ENCODE measurements at places on chromosomes 4 and X. TPM values are rescaled to one million over a fixed set of nuclear protein-coding genes. Genes with fewer than 3 reads are reported as not detected.

Gene PWWP3B
- total RNA-seq: 3.2 TPM

Gene AWAT2
- not detected for total RNA-seq

DNA sequence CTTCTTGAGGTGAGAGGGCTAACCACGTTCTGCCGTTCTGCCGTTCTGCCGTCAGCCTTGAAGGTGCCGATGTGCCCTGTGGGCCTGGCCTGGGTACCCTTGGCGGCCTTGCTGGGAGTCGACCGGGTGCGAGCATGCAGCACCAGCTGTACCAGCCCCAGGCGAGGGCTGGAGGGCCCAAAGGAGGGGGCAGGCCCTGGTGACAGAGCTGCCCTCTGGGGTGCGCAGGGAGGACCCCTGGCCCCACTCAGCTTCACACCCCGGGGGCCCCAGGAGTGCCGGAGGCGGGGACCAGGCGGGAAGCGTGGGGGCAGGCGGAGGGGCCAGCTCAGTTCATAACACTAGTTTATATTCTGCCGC is 22.1 kb downstream of the UVSSA start:
- peak; percentile 9 for DNase-seq

DNA sequence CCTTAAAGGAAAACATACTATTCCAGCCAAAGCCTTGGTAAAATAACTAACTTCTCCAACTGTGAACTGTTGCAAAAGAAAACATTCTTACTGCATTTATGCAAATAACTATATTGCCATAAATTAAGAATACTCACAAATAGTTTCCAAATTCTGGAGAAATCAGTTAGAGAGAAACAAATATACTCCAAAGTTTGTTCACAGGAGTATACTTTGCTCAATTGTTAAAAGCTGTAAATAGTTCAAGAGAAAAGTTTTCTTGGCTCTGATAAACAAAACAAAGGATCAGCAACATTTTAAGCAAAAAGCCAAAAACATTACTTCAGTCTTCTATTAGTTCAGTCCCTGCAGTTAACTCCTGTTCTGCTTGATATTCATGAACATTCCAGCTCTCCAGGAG is 83.0 kb downstream of the EIF4E start:
- DNase-seq: no peak

Gene PIGA
- total RNA-seq: 6.3 TPM

Gene NPY2R
- 0.08 TPM for total RNA-seq

DNA sequence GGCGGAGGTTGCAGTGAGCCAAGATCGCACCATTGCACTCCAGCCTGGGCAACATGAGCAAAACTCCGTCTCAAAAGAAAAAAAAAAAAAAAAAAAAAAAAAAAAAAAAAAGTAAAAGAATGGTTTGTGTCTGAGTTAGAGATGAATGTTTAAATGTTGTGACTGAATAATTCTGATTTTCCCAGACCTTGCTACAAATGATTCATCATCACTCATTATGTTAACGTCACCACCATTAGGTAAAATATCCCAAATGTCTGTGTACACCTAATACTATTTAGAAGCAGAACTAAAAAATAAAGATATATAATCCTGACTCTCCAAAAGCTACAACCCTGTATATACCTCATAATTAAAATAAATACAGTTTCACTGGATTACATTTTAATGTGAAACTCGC is 70.8 kb downstream of the HHIP start:
- DNase-seq: no peak

DNA sequence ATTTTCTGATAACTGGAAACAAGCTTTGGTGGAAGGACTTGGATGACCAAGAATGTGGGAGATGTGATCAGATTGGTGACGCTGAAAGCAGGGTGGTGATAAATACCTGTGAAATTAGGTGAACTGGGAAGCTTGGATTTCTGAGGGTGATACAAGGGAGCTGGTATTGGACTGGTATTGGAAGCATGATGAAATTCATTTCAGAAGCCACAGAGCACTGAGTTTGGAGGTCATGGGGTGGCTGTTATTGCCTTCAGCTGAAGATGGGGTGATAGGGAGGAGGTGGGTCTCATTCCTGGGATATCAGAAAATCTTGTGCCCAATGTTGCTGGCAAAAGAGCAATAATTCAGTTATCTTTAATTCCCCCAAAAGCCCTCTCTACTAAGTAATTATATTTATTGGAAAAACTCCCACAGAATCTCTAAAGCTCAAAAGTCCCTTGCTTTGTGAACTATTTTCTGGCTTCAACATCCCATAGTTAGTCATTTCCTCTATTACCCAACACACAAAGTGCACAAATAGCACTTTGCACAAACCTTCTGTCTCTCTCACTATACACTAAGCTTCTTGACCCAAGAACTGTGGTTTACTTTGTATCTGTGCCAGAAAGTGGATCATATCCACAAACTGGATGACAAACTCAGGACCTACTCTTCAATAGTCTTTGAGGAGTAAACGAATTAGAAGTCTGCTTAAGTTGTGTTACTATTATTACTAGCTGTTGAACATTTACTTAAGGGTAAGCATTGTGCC is 23.1 kb upstream of the CAMK2D start:
- DNase-seq: no peak

GRCh38 chrX:53091354-53091753 is 2.6 kb upstream of the KANTR start:
- no peak for DNase-seq

DNA sequence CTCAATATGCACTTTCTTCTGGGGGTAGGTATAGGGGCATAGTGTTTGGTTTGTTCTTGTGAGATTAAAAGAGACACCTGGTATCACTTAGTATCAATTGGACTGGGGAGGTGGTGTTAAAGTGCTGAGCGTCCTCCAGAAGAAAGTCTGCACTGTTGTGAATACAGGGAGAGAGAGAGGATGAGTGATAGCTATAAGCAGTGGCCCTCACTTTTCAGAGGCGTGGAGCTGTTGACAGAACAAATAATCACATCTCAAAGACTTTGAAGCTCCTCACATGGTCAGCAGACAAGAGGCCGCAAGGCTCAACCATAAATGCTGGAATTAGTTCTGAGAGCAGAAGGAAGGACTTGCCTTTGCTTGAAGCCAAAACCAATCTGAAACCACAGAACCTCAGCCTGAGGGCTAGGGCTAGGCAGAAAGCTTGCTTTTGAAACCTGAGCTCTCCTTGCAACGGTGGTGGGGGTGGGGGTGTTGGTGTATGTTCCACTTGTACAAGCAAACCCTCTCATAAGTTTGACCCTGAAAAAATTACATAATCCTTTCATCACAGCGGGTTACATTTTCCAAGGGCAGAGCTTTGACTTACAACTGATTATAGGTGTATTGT is 123.2 kb upstream of the SCML1 start:
- no peak for DNase-seq

Gene CHRNA9
- total RNA-seq: not detected

DNA sequence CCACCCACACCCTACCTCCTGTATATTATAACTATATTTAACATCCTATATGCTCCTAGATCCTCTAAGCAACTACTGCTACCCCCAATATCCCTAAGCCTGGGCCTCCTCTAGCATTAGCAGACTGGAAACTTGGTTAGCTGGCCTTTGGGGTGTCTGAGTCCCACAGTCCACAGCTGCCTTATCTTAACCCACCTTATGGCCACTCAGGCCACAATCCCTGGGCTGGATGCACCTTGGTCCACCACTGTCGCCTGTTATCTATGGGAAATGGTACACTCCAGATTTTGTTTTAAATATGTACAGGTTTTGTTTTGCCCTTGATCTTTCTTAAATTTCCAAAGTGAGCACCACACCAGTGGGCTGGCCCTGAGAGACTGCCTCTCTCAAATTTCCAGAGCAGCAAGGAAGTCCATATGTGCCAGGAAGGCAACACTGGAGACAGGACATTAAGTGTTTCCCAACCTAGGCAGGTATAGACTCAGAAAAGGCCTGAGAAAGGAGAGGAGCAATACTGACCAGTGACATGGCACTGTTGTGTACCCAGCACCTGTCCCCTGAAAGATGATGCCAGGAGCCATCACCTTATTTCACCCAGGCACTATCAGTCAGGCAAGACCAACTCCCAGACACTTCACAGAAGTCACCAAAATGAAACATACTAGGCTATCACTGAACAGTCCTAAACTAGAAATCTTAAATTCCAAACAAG is 921 bp downstream of the PFKFB1 start:
- DNase-seq: no peak

GRCh38 chr4:178090640-178091411 is 648.6 kb upstream of the AGA start:
- DNase-seq: no peak

Gene VCX
- not detected for total RNA-seq

Gene NHSL2
- total RNA-seq: 8.8 TPM

Gene NLGN3
- total RNA-seq: 0.97 TPM

Gene PNMA6F
- total RNA-seq: not detected

- DNase-seq: peak; percentile 79
Observed at GRCh38 chr4:183758061-183758757, 99.1 kb downstream of the TRAPPC11 start.

DNA sequence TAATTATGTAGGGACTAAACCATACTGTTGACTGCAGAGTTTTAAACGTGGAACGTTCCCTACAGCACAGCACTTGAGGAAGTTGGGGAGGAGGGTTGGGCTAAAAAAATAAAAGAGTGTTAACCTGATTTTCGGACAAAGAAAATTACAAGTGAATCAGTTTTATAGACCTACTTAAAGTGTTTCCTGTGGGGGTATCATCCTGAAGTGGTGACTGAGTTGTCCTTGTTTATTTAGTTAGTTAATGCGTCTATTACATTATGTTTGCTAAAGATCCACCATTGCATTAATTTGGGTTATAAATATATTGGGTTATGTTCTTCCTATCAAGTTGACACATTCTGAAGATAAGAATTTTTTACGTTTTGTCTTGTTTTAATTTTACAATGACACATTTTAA is 14.7 kb downstream of the UNC5C start:
- no peak for DNase-seq

GRCh38 chr4:21191317-21191716 is 491.1 kb downstream of the PACRGL start:
- DNase-seq: no peak

Gene GPRIN3
- total RNA-seq: 5.7 TPM

DNA sequence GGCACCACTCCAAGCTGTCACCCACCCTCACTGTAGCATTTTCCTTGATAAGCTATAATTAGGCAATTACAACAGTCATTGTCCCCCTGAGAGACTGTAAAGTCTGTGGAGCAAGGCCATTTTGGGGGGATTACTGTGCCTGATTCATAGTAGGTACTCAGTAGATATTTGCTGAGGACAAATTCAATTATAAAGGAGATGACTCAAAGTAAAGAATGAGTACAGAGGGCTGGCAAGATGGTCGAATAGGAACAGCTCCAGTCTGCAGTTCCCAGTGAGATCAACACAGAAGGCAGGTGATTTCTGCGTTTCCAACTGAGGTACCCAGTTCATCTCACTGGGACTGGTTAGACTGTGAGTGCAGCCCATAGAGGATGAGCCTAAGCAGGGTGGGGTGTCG is 42.0 kb downstream of the MAOB start:
- DNase-seq: no peak

Gene TCEAL6
- total RNA-seq: 0.31 TPM

- DNase-seq: peak; percentile 64
Observed at GRCh38 chr4:57109847-57110639, at the start of gene IGFBP7. Gene IGFBP7 (minus strand): TSS chr4:57110385. CDS start chr4:57110351, 34 bp downstream.

Gene PRKG2
- total RNA-seq: 7.5 TPM

Gene DMP1
- total RNA-seq: not detected

DNA sequence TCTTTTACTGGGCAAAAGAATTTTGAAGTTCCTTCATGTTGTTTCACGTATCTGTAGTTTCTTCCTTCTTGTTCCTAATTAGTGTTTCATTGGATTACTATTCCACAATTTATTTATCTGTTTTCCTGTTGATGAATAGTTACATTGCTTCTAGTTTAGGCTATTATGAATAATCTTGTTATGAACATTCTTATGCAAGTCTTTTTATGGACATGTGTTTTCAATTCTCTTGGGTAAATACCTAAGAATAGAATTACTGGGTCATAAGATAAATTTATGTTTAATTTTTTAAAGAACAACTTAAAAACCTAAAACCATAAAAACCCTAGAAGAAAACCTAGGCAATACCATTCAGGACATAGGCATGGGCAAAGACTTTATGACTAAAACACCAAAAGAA is 70.9 kb upstream of the RXFP1 start:
- no peak for DNase-seq
